ENCODE measurements at places on chromosomes 4 and X.

DNA sequence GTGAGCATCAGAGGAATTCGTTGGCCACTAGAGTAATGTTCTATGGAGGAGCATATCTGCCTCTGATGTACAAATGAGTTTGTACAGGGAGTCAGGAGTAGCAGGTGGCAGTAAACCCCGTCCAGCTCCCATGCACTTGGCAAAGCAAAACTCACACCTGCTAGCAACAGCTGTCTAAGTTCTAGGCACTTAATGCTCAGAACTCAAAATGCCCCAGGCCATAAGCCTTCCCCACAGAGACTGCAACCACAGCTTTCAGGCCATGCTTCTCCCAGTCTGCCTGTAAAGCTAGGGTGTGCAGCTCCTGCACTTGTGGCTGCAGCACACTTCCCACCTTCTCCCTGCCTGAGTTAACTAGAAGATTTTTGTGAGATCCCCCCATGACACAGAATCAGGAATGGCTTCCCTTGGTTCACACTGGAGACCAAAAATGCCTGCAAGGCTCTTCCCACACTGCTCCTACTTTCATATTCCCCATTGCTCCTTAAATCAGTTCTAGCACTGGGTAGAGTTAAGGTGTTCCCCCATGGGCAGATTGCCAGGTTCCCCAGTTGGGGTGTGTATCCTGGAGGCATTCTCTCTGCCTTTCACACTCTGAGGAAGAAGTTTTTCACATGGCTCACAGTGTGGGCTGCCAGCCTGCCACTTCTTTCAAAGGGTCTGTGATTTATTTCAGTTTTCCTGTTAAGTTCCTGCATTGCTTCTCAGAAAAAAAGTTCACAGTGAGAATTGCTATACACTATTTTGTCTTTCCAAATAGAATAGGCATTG lies 189.9 kb downstream of the STPG2 start:
- no peak for DNase-seq

GRCh38 chrX:88425739-88426138 lies 321.3 kb upstream of the CPXCR1 start:
- no peak for DNase-seq

GRCh38 chr4:38815885-38816782 lies 11.5 kb upstream of the TLR1 start:
- DNase-seq, result no peak

- peak; percentile 10 for DNase-seq
These were observed 37.8 kb upstream of the PCDH19 start for GRCh38 chrX:100447655-100448397.

- DNase-seq, result peak; percentile 29
These were observed 745.3 kb downstream of the RPA4 start for GRCh38 chrX:97628807-97629596.

- no peak for DNase-seq
These were observed 41.4 kb upstream of the MAGEA4 start for GRCh38 chrX:151871244-151871643.

GRCh38 chr4:15006416-15007024 lies 4.2 kb downstream of the CPEB2 start:
- no peak for DNase-seq

GRCh38 chr4:108965472-108966076 lies 202.7 kb upstream of the ETNPPL start:
- DNase-seq, result no peak

GRCh38 chr4:175531405-175532091 lies 280.5 kb downstream of the GPM6A start:
- no peak for DNase-seq

DNA sequence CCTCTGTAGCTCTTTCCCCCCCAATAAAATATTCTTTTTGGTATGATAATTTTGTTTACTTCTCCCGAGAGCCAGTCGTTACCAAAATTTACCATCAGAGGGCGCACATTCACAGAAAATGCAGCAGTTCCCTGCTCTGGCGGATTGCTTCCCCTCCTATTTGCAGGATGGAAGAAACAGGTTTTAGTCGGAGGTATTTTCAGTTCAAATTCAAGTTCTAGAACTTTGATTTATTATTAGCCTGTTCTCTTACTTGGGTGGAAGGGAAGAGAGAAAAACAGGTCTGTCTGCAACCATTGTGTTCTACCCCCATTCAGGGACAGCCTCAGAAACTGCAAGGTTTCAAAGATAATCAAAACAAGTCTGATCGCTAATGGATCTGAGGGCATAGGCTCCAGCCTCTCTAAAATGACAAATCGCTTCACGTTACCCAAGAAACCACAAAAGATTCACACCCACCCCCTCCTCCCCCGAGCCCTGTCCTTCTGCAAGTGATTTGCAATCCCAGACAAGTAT lies 263.8 kb upstream of the RPS6KA3 start:
- DNase-seq, result peak; percentile 63

GRCh38 chrX:41236629-41237028 lies 97.3 kb upstream of the DDX3X start:
- no peak for DNase-seq

DNA sequence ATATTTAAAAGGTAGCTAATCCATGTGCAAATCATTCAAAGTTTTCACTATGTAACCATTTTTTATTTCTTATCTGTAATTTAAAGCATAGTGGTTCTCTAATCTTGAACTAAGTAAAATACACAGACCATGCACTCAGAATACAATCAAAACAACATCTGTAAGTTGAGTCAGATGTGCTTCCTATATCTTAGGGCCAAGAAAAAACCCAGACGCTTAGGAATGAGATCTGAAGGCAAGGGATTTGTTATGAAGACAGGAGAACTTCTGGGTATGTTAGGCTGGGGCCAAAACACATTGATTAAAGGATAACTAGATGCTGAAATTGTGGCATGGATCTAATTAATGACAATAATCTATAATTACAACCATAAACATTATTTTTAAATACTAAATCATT lies 120.3 kb downstream of the PDE5A start:
- no peak for DNase-seq
